ENCODE measurements at places on chromosomes 16 and 17.

DNA sequence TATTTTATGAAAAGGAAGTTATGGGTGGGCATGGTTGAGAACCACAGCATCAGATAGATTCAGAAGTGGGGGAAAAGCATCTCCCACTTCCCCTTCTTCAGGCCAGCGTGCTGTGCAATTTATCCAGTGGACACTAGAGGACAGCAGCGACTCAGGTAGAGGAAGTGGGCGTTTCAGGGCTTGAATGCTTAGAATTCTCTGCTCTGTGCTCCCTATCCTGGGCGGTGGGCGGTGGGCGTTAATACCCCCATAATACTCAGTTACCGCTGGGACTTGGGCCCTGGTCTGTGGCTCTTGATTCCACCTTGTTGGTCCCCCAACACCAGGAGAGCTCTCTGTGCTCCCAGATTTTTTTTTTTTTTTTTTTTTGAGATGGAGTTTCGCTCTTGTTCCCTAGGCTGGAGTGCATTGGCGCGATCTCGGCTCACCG, 3.7 kb upstream of the LYZL6 start:
- no peak for DNase-seq

DNA sequence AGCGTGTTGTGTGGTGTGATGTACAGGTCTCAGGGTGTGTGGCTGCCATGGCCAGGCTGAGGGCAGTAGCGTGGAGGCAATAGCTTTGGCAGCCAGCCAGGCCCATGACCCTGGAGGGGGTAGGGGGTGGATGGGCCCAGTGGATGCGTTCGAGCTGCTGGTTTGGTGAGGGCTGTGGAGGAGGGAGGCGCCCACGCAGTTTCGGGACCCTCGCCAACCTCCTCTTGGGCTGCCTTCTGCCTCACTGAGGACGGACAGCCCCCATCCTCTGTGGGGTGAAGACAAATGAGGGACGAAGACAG, 238.6 kb upstream of the GSE1 start:
- no peak for DNase-seq

GRCh38 chr17:32664936-32665583, 178.3 kb downstream of the CDK5R1 start:
- DNase-seq, result no peak

DNA sequence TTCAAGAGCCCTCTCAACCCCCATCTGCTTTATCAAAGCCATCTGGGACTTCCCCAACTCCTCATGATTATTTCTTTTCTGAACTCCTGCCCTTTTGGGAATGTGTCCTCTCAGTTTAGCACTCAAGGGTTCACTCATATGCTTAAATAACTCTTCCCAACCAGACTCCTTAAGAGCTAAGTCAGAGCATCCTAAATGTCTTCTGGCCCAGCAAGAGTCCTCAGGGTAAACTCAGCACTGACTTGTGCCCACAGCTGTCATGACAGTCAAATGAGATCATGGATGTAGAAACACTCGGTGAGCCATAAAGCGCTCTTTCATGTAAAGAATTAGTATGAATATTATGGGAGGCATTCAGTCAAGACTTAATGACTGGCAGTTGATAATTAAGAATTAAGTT, 85.9 kb downstream of the TEX14 start:
- no peak for DNase-seq

GRCh38 chr16:70470927-70471341, 16.5 kb downstream of the FCSK start:
- DNase-seq, result no peak

GRCh38 chr16:85910854-85911247, 11.9 kb downstream of the IRF8 start:
- no peak for DNase-seq

DNA sequence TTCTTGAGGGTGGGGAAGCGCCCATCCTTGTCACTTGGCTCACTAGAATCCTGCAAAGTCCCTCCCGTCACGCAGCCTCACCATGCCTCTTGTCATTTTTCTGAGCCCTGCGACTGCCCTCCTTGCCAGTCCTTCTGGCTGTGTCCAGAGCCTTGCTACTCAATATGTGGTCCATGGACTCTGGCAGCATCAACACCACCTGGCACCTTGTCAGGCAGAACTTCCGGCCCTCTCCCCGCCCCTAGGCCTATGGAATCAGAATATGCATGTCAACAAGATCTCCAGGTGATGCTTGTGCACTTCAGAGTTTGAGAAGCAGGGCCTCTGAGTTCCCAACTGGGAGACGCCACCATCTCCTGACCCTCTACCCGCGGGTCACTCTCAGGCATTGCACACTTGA, 12.1 kb downstream of the PIMREG start:
- DNase-seq, result no peak

DNA sequence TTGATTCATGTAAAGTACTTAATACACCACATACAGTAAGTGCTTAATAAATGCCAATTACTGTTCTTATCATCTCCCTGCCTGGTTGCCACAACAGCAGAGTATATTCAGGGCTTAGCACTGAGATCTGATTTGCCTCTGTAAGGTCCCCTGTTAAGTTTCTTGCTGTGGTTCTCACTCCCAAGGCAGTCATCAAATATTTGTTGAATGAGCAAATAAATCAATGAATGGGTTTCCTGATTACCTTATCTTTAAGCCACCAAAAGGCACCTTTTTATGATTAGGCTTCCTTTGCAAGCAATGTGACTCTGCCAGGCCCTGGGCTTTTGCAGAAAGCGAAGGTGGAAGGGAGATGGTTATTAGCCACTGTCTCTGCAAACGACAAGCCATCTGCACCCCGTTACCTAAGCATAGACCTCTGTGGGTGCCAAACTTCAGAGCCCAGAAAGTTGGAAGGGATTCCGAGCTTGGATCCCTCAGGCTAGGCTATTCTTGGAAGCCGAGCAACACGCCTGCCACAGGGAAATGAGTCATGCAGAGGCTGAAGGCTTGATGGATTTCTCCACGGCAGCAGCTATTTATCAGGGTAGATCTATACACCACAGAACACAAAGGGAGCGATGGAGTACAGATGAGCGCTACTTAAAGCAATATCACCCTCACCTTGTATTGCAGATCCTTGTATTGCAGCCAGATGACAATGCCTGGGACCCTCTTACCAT, 102.0 kb downstream of the GRIN2A start:
- no peak for DNase-seq

DNA sequence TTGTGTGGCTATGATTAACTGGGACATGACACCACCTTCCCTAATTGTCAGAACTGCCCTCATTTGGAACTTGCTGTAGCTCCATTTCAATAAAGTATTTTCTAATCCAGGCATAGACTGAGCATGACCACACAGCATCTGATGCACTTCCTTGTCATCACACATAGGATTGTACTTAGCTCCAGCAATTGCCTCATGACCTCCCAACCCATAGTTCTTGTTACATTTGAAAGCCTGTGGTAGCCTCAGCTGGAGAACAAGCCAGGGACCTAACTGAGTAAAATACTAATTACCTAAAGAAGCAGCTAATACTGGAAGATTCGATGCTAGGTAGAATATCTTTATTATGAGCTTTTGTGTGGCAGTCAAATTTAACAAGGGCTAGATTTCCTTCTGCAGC, 187.3 kb upstream of the KIF2B start:
- DNase-seq, result no peak

GRCh38 chr17:30378825-30379302, at the start of gene CPD:
CPD (plus strand) TSS chr17:30378927; CDS start chr17:30378981, 54 bp downstream.
- DNase-seq, result peak; percentile 75

GRCh38 chr17:49922095-49922494, 46.9 kb upstream of the DLX4 start:
- no peak for DNase-seq

- no peak for DNase-seq
Measured at GRCh38 chr17:1013729-1014090, 16.8 kb downstream of the TIMM22 start.

DNA sequence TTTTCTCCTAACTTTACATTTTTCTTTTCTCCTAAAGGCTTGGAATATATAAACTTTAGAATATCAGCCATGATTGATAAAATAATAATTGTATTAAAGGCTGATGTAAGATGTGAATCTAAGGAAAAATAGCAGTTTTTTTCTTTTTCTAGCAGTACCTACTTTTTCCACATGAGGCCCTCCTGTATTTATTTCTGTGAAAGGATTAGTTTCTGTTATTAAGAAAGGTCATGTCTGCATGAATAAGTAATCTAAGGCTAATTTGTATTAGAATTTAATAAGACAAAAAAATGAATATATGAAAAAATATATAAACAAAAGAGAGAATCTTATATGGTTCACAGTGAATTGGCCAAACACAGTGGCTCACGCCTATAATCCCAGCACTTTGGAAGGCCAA, 85.3 kb downstream of the STXBP4 start:
- no peak for DNase-seq

GRCh38 chr17:57687642-57688041, 57.5 kb downstream of the CCDC182 start:
- no peak for DNase-seq

GRCh38 chr16:13109171-13109570, 207.8 kb downstream of the SHISA9 start:
- no peak for DNase-seq

DNA sequence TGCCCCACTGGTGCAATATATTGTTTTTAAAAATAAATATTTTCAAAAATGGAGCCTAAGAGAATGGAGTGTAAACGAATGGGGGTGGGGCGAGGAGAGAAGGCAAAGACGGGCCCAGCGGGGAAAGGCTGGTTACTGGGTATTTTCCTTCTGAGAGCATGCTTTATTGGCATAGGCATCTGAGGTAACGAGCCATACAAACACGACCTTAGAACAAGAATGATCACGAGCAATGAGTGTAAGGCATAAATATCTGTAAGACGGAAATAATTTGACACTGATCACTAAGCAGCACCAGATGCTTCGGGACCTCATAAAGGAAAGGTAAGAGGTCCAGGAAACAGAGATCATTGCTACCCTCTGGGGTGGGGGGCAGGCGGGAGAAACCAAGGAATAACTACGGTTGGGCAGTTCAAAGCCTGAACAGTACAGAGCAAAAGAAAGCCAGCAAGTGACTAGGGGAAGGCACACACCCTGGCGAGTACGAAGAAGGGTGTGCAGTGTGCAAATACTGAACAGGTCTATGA, 959 bp downstream of the SSH2 start:
- no peak for DNase-seq

- DNase-seq, result no peak
Measured at GRCh38 chr17:11940904-11941303, 56.4 kb downstream of the ZNF18 start.

- no peak for DNase-seq
Measured at GRCh38 chr17:77315551-77316190, 174.9 kb downstream of the SEC14L1 start.

- DNase-seq, result no peak
Measured at GRCh38 chr16:52308051-52308450, 238.9 kb downstream of the TOX3 start.

DNA sequence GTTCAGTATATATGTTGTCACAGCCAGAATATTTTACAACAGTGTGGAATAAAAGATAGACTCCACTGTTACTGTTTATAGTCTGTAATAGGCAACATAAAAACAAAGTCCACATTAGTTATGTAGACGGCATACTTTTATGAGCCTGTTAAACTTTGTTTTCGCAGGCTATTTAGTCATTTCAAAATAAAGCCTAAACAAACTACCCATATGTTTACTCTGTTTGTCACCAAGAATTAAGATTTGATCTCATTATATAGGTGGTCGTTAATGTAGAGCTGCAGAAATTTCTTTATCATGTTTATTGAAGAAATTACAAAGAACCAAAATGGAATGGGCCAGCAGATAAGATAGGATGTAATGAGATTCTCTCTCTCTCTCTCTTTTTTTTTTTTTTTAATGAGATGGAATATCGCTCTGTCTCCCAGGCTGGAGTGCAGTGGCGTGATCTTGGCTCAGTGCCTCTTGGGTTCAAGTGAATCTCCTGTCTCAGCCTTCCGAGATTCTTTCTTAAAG, 943.8 kb upstream of the SOX9 start:
- DNase-seq, result no peak

DNA sequence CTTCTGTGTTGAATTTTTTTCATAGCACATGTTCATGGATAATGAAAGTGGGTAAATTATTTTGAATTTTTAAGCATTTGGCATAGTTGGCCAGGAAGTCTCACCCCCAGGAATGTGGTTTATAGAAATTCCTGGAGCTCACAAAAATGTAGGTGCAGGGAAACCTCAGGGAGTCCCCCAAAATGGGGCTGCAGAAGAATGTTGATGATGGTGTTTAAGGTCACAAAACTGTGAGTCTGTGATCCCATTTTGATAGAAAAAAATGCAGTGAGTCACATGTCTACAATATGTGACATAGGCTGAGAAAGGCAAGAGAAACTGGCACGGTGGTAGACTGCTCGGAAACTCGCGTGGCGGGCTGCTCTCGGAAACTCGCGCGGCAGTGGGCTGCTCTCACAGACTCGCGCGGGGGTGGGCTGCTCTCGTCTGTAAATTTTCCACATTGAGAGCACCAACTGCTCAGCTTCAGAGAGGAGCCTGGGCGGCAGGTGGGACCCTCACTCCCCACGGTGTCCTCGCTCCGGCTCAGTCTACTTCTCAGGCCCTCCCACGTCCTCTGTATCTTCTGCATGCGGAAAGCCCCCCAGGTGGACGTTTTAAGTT, 18.7 kb upstream of the MC1R start:
- DNase-seq, result no peak

DNA sequence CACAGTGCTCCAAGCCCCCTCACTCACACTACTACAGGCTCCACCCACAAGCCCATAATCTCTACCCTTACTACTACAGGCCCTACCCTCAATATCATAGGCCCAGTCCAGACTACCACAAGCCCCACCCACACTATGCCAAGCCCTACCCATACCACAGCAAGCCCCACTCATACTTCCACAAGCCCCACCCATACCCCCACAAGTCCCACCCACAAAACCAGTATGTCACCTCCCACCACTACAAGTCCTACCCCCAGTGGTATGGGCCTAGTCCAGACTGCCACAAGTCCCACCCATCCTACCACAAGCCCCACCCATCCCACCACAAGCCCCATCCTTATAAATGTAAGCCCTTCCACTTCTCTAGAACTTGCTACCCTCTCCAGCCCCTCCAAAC, 13.8 kb downstream of the RIPOR1 start:
- no peak for DNase-seq

GRCh38 chr16:84074721-84075120, 32.1 kb upstream of the SLC38A8 start:
- no peak for DNase-seq

DNA sequence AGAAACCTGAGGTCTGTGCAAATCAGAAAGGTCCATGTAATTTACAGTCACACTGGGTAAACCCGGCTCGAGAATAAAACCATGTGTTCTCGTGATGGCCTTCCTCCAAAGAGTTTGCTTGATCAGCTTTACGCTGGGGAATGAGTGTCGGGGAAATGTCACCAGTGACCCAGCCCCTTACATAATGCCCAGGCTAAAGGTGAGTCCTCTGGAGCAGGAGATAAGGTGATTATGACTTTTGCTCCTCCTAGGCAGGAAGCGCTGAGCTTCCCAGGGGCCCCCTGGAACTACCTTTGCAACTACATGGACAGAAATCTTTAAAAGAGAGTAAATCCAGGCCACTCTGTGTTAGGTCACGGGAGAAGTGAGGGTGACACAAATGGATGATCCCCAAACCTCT, 15.7 kb downstream of the SLC6A4 start:
- no peak for DNase-seq

DNA sequence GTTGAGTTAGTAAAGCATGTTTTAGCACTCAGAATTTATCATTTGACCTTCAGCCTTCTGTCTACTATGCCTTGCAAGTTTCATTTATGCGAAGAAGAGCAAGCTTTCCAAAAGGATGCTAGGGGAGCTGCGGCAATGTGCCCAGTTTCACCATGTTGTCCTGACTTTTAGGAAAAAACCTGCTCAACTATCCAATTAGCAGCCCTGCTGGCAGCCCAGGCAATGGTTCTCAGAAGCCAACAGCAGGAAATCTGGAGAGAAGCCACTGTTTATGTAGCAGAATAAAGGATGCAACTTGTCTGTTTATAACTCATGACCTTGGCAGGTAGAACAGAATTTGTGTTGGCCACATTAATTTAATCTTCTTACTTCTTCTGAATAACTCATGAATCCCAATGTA, 230.8 kb downstream of the ABCC12 start:
- DNase-seq, result no peak
